ENCODE measurements at places on chromosomes 7 and 10. TPM values are rescaled to one million over a fixed set of nuclear protein-coding genes. Genes with fewer than 3 reads are reported as not detected.

The TMEM270 gene
- 0.72 TPM for total RNA-seq

DNA sequence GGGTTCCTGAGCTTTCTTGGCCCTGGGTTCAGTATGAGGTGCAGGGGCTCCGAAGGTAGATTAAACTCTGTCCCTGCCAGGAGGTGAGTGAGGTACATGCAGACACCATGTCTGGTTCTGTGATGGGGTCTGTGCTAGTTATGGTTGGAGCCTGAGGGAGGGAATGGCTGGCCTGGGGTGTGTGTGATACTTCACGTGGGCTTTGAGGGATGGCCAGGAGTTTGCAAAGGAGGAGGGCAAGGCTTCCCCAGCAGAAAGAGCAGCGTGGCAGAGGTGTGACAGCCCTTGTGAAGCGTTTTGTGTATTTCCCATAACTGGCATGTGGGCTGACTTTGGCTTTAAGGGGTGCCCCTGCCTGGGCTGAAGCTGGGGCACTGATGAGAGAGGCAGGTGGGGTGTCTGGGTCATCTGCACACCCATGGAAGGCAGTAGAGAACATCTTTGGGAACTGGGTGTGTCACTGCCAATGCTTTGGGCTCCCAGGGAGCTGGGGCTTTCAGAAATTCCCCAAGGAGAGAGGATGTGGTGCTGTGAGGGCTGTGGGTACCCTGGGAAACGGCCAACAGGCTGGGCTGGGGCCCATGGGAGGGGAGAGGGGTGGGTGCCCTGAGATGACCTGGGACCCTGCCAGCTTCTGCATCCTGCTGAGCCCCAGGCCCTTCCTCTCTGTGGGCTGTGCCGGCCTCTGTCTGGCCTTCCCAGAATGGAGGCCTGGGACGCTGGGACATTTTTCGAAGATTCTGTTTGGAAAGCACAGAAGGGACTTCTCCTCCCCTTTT, 4.6 kb downstream of the PALD1 start:
- DNase-seq: no peak

- no peak for DNase-seq
These were observed 6.4 kb downstream of the SPOCK2 start for GRCh38 chr10:72081772-72082590.

DNA sequence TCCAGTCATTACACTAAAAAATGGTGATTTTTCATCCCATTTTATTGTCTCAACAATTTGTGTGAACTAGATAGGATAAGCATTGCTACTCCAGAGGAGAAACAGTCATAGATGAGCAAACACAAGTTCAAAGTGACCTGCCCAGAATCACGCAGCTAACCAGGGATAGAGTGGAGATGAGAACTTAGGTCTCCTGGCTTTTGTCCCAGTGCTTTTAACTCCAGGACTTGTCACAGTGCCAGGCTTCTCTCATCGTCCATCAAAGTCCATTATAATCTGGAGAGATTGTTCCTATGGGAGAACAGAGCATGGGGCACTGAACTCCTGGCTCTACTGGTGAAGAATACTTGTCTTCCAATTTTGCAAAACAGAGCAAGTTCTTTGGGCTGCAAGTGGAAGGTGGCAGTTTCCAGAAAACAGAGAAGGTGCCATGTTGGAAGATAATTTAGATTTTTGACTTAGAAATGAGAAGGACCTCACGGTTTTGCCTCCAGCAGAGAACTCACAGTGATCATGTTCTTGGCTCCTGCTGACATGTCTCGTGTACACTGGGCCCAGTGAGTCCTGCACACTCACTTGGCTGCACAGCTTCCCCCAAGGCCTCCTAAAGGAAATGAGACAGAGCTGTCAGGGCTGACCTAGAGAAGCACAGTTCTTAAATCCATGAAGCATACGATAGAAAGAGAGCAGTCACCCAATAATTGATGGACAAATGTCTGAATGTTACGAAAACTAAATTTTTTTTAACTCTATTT, 322.9 kb upstream of the NRP1 start:
- no peak for DNase-seq

DNA sequence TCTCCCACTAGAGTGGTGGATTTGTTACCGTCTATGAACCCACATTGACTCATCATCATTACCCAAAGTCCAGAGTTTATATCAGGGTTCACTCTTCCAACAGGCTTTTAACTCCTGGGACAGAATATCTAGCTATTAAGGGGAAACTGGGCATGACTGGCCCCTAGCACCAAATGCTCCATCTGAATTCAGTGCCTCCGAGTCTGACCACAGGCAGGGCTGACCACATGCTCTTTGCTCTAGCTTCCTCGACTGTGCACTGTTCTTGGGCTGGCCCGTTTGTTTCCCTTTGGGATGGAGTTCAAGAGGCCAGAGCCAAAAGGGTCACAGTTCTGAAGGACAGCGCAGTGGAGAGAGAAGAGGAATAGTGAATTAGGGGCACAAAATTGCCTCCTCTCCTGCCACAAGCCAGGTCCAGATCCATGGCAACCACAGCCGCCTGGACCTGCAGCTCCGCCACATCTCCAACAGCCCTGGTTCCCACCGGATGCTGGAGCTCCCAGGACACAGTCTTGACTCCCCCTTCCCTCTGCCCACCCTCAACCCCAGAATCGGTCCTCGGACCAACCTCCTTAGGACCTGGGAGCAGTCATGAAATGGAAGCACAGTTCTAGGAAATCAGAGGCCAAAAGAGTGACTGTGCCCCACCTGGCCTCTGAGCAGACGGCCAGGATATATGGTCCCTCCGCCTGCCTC, 16.2 kb downstream of the CAMK2G start:
- DNase-seq: no peak

- DNase-seq: no peak
These were observed 80.4 kb upstream of the TCERG1L start for GRCh38 chr10:131391936-131392335.

The OAT gene
- 166 TPM for total RNA-seq

DNA sequence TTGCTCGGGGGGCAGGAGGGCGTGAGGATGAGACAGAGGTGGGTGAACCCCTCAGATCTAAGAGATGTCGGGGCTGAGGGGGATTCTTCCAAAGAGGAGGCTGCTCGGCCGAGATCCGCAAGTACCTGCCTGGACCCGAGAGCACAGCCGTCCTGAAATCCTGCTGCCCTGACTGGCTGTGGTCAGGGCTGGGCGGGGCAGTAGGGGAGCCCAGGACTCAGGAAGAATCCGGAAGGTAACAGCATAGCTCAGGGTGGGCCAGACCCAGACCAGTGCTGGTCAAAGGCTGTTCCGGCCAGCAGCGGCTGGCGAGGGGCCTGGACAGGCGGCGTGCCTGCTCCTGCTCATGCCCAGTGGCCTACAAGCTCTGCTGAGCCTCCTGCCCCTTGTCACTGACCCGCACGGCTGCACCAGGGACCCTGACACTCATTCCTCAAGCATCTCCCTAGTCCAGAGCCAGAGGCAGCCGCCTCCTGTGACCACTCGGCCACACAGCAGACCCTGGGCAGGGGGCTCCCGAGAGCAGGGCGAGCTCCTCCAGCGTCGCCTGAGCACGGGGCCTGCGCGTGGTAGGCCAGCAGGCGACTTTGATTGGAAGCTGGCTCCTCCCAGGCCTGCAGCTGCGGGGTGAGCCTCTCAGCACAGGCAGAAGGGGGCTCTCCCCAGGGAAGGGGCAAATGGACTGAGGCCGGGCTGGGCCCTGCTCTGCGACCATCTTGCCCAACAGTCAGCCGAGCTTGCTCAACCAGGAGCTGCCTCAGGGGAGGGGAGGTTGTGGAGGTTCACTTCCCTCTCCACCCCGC, 3.1 kb upstream of the ADAP1 start:
- DNase-seq: no peak

DNA sequence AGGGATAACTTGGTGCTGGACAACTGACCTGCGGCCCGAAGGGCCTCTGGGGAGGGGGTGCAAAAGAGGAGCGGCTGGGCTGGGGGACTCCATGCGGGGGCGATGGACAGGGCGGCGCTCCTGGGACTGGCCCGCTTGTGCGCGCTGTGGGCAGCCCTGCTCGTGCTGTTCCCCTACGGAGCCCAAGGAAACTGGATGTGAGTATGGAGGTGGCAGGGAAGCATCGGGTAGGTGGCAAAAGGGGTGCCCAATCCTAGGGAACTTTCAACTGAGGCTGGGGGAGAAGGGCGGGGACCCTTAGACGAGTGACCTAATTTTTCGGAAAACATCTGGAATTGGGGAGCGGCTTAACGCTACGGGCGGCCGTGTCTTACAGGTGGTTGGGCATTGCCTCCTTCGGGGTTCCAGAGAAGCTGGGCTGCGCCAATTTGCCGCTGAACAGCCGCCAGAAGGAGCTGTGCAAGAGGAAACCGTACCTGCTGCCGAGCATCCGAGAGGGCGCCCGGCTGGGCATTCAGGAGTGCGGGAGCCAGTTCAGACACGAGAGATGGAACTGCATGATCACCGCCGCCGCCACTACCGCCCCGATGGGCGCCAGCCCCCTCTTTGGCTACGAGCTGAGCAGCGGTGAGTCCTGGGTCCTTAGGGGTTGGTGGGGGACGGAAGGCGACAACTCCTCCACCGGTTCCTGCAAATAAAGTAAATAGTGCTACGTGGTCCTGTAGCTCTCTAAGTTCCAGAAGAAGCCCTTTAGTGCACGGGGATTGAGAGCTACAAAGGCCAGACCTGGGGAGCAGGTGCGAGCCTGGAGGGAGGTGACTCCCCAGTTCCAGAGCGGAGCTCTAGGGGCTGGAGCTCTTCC, 622 bp downstream of the WNT16 start:
- no peak for DNase-seq

DNA sequence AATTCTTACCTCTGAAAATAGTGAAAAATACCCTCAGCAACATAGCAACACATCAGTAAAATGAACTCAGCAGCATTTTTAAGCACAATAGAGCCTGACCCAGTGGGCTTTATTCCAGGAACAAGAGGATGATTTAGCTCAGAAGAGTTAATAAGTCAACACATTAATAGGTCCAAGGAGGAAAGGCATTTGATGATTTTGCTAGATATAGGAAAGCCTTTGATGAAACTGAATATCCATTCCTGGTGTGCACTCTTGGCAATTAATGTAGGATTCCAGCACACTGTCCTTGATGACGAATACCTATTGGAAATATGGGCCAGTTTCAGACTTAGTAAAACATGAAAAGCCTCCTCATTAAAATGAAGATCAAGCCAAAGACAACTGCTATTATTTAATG, 42.5 kb downstream of the RASGEF1A start:
- no peak for DNase-seq

GRCh38 chr10:118746246-118746645, 8.5 kb downstream of the CACUL1 start:
- no peak for DNase-seq

The BHLHA15 gene
- total RNA-seq: 0.26 TPM

DNA sequence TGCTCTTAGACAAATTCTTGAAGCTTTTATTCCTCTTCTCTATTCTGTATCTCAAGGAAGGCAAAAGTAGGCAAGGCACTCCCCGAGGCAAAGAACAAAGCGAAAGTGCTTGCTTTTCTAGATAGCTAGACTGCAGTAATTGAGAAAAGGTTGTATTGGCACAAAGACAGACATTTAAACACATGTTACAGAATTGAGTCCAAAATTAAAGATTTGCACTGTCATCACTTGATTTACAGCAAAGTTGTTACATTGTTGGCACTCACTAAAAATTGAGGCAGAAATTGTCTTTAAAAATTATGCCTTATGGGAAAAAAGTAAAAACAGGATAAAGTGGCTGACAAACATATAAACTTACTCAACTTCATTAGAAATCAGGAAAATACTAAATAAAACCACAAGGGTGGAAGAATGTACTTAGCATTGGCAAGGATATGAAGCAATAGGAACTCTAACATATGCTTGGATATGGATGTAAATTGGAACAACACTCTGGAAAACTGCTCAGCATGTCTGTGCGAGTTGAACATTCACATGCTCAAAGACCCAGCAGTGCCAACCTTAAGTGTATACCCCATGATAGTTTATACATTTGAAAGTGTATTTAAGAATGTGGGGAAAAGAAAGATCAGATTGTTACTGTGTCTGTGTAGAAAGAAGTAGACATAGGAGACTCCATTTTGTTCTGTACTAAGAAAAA, 491.3 kb downstream of the GLRX3 start:
- DNase-seq: no peak

DNA sequence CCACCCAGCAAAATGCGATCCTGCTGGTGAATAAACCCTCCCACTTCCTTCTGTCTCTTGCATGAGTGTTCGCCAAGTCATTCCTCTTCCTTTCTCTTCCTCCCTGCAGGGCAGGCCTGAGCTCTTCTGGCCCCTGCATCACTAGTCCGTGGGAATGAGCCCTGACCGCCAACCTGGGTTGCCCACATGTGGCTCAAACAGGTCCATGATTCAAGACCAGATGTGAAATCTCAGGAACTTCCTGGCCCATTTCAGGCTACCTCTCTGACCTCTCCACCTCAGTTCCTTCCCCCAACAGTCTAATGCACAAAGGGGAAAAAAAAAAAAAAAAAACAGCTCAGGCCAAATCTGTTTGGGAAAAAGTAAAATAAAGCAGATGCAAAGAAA, 5.4 kb upstream of the YWHAG start:
- no peak for DNase-seq

The SLC16A12 gene
- total RNA-seq: not detected

Data from Panc1 (cell line).